ENCODE measurements at places on chromosomes 2 and 18.
A peak's percentile ranks its signal among the peaks of the same experiment; 100 is the strongest.

- no peak for DNase-seq
Measured at GRCh38 chr2:28681606-28682005, 70.0 kb upstream of the PPP1CB start.

DNA sequence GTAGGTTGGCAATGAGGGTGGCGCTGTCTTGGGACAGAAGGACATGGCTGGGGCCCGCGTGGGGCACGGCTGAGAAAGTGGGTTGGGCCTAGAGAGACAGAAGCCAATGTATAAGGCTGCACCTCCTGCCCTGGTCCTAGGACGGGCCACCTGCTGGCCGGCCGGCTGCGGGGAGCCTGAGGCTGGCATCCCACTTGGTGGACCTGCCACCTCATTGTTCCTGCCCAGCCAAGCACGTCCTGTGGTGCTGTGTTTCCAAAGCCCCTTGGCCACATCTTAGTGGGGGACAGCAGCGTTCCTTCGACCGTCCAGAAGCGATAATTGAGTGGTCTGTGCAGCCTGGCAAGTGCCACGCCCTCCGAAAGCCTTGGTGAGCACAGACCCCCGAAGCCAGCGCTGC, 223.9 kb downstream of the LDLRAD4 start:
- DNase-seq, result no peak

- DNase-seq, result no peak
Measured at GRCh38 chr2:44793322-44793870, 148.1 kb upstream of the SIX3 start.

GRCh38 chr2:123463886-123464285, 561.2 kb upstream of the CNTNAP5 start:
- no peak for DNase-seq

- no peak for DNase-seq
Measured at GRCh38 chr18:21315741-21316197, 73.7 kb downstream of the GREB1L start.

- DNase-seq, result no peak
Measured at GRCh38 chr2:20604951-20605381, 45.9 kb downstream of the HS1BP3 start.

GRCh38 chr2:201697899-201698298, 545 bp downstream of the MPP4 start:
- no peak for DNase-seq

- DNase-seq, result peak; percentile 14
Measured at GRCh38 chr2:27264753-27265535, 2.1 kb upstream of the SLC30A3 start.

DNA sequence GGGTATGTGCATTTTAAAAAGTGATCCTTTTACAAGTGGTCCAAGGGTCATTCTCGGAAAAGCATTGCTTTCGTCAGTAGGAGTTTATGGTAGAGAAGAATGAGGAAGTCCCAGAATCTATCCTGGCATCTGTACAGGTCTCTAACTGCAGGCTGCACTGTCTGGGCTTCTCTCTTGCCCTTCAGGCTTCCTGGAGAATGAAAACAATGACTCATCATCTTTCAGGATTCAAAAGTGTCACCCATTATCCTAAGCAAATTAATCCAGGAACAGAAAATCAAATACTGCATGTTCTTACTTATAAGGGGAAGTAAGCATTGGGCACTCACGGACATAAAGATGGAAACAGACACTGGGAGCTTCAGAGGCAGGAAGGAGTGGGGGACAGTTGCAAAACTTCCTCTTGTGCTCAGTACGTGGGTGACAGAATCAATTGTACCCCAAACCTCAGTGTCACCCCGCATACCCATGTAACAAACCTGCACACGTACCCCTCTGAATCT, 60.2 kb upstream of the TXNDC2 start:
- no peak for DNase-seq

- DNase-seq, result no peak
Measured at GRCh38 chr2:203935568-203935967, 995 bp upstream of the ICOS start.

- DNase-seq, result no peak
Measured at GRCh38 chr2:69012310-69013141, 453 bp upstream of the ANTXR1 start.

Data from activated CD4-positive, CD25-positive, alpha-beta regulatory T cell (primary cell).